ENCODE measurements at places on chromosomes 7 and 10. TPM values are rescaled to one million over a fixed set of nuclear protein-coding genes. Genes with fewer than 3 reads are reported as not detected.
A peak's percentile ranks its signal among the peaks of the same experiment; 100 is the strongest.

DNA sequence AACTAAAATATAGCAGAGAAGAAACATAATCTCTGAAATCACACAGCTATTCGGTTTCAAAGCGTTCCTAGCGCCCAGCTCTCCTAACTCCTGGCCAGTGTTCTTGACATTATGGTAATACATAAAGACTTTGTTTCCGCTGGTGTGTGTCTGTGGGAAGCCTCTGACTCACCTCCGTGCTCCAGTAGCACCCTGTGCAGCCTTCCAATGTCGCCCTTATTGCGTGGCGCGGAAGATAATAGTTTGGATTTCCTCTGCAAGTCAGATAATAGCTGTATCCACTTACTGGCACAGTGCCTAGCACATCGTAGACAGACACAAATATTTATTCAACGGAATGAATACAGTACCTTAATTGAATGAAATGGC lies 570 bp downstream of the BMS1 start:
- DNase-seq = peak; percentile 27

GRCh38 chr10:55867848-55868247 lies 493.2 kb downstream of the ZWINT start:
- DNase-seq = no peak

DNA sequence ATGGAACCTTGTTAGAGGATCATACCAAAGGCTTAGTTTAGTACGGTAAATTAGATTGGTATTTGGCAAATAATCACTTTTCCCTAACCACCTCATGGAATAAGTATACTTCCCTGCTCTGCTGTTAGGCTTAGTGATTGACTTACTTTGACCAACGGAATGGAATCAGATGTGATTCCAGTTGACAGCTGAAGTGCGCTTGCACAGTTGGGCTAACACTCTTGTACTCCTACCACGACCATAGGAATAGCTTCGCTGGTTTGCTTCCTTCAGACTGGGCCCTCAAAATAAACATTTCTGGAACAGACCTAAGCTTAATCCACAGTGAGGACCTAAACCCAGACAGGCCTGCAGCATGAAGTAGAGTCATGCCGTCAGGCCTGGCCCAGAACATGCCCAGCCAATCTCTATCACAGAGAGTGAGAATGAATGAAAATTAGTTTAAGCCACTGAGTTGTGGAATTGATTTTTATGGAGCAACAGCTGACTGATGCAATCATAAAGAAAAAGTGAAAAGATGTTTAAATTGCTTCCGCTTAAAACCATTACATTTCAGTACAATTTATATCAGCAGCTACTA lies 122.3 kb downstream of the DOCK4 start:
- no peak for DNase-seq

DNA sequence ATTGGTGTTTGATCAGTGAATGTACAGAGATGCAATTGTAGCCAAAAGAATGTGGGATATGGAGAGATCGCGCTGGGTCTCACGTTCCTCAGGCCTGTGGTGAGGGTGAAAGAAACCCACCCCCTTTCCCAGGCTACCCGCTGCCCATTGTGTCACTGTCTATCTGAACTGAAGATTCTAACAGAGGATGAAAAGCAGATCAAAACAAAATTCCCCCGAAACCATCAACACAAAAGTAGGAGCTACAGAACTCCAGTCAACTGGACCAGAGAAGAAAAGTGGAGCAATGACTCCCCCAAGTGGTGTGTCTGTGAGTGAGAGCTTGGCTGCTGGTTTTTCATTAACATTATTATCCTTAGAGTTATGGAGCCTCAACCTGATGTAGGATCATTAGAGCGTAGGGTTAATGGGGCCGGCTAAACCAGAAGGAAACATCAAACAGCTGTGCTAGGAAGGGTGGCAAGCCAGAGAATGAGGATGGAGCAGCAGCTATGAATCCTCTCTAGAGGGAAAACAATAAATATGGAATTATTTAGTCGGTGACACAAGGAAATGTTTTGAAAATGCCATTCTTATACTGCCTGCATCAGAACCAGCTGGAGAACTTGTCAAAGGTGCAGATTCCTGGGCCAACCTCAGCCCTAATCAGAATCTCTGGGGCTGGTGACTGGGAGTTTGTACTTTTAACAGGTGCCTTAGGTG lies 38.3 kb downstream of the AKR1B1 start:
- DNase-seq = no peak

DNA sequence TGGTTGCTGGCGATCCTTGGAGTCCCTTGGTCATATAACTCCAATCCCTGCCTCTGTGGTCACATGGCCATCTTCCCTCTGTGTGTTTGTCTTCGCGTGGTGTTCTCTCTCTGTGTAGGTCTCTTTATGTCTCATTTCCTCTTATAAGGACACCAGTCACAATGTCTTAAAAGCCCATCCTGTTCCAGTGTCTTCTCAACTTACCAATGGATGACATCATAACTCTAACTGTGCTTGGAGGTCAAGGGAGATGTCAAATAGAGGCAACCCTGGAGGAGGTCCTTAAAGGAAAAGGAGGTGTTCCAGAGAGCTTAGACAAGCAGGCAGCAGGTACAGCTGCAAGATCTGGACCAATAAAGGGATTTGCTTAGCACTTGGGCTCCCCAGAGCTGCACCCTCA lies 143.0 kb downstream of the BUB3 start:
- DNase-seq = no peak

GRCh38 chr7:31070991-31071644 lies 19.0 kb downstream of the ADCYAP1R1 start:
- DNase-seq = no peak

The LIMK1 gene
- total RNA-seq = 17.9 TPM

The C10orf62 gene
- not detected for total RNA-seq

The TFR2 gene
- total RNA-seq = 16.1 TPM

The PTER gene
- total RNA-seq = 17.8 TPM

The CAV1 gene
- 1.2 TPM for total RNA-seq

Data from activated T-cell treated with anti-CD3 and anti-CD28 coated beads, Interleukin-2, amount 50 U/mL, for 4 hours (primary cell).